ENCODE measurements at places on chromosomes 1 and 21.

- no peak for DNase-seq
These were observed 10.1 kb downstream of the KRTAP22-2 start for GRCh38 chr21:30580132-30580531.

DNA sequence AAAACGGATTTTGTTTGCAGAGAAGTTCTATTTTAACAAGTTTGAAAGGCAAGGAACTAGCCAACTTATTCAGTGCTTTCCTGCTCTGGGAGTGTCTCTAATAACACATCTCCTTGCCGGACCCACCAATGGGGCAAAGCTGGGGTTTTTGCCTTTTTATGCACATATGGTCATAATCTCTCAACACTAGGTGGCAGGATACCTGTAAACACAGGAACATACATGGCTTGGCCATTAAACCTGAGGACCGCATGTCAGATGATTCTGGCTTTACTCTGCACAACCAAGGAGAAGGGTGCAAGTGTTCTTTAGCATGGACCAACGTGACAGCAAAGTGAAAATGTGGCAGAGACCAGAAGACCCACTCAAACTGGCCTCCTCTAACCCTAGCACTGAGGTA is 4.9 kb downstream of the TMEM9 start:
- DNase-seq, result peak; percentile 9

- DNase-seq, result no peak
These were observed 812 bp upstream of the ARF1 start for GRCh38 chr1:228081578-228082213.

DNA sequence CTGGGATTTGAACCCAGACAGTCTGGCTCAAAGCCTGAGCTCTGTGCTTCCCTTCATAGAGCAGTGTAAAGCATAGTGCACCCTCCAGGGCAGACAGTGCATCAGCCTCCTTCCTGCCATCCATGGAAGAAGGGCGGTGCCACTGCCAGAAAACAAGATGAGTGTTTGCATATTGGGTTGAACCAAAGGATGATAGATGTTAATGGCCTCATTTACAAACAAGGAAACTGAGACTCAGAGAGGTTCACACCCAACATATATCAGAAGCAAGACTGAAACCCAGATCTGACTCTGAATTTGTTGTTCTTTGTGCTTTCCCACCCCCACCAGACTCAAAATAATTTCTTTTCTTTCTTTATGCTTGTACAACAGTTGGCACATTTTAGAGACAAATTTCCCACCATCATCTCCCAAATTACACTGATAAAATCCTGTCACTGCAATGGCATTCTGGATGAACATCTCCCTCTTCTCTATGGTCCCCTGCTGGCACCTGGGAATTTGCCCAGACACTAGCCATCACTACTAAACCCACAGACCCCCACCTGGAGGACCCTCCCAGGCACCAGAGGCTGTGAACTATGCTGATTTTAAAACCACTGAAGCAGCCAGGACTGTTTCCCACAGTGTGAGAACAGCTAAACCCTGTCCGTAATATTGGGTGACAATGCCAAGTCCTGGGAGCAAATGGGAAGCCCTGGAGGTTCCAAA is 45.4 kb upstream of the MPZL1 start:
- peak; percentile 10 for DNase-seq

DNA sequence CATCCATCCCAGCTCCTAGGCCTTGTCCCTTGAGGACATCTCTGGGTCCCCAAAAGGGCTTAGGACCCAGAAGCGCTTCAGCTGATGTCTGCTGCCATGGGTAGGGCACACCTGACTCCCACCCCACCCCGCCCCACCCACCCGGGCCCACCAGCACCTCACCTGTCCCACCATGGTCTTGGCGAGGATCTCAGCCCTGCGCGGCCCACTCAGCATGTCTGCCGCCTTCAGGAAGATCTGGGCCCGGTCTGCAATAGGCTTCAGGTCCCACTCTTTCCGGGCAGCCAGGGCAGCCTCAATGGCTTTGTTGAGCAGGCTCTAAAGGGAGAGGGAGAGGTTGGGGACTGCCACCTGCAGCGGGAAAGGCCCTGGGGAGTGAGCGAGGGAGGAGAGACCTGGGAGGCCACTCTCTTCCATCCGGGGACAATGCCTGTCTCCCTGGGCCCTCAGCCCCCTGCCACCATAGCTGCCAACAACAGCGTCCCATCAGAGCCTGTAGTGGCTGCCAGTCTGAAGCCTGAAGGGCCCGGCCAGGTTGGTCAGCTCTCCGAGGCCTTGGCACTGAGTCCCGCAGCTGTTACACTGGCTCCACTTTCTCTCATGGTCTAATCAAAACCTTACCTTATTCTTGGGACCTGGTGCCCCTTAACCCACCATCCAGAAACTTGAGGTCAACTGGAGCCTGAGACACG is 16.9 kb downstream of the ALDH4A1 start:
- no peak for DNase-seq

GRCh38 chr1:147892731-147893214 is 9.8 kb upstream of the GJA8 start:
- DNase-seq, result peak; percentile 52

DNA sequence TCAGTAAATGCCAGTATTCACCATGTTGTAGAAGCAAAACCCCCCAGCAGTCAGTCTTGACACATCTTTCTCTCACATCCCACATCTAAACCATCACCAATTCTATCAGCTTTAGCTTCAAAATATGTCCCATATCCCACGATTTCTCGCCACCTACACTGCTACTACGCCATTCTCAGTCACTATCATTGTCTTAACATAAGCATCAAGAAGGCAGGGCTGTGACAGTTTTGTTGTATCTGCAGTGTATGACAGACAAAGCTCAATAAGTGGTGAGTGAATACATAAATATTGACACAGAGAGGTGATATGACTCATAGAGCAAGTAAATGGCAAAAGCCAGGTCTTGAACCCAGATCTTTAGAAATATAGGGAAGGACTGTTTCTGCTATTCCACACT is 59.9 kb downstream of the JAK1 start:
- DNase-seq, result no peak

DNA sequence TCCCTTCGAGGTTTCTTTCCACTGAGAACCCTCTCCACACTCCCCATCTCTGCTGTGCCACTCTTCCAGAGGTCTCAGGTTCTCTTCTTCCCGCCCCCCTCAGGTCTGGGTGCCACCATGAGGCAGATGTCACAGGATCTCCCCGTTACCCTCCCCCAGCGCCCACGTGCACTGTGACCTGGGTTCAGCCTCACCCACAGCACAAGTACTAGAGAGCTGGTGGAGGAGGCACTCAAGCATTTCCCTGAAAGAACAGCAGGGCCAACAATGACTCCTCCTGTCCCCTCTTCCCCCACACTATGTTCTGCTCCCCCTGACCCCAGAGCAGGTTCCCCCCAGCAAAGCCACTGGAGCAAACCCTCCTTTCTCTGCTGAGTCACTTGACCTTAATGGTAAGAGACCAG is 14.3 kb downstream of the PLEKHA6 start:
- no peak for DNase-seq

DNA sequence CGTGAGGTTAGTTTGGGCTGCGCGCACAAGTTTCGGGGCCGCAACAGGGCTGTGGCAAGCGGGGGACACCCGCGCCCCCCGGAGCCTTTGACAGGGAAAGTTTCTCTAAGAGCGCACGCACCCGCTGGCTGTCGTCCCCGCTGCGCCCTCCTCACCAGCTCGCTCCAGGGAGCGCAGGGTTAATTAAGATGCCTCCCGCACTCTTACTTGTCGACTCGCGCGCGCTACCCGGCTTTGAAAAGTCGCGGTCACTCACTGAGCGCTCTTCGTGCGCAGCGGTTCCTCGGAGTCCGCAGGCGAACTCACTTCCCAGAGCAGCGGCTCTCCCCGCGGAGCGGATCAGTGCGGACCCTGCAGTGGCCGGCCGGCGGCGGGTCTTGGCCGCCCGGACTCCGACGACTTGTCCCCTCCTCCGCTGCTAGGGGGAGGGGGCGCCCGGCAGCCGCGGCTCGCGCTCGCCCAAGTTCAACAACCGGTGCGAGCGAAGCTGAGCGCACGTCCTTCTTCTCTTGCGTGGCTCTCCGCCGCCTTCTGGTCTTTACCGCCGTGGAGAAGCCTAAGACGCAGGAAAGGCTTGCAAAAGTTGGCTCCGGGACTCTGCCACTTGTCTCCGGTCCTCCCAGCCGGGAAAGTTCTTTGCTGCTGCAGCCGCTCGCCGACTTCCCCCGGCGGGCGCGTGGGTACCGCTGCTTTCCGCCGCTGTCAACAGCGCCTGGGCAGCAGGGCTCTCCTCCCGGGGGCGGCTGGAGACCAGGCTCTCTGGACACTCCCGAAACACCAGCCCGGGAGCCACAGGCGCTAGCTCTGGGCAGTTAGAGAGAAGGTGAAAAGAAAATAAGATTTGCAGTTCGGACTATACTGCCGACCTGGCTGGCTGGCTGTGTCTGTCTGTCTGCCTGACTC is 506 bp downstream of the JUN start:
- peak; percentile 62 for DNase-seq

DNA sequence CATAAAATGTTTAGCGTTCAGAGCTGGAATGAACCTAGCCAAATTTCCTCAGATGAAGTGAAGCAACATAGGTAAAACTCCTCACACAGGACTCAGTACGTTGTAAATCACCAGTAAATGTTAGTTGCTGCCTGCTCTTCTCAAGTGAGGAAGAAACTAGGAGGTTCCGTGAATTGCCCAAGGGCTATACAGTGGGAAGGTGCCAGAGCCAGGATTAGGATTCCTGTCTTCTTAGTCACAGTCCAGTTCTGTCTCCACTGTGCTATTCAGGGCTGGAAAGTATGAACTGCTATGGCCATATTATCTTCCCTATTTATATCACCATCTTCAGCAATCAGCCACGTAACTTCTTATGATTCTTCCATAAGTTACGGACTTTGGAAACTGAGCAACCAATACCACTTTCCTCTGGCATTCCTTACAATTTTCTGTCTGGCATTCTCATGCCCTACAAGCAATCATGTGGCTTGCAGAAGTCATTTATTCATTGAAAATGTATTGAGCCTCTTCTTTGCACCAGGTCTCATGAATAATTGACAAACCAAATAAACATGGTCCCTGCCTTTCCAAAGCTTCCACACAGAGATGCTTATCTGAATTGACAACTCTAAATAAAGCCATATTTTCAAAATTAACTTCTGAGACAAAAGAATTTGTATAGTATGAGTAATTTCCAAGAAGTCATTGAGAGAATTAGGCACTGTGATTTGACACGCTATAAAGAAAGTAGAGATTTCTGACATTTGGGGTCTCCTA is 271.6 kb upstream of the SGIP1 start:
- DNase-seq, result no peak

DNA sequence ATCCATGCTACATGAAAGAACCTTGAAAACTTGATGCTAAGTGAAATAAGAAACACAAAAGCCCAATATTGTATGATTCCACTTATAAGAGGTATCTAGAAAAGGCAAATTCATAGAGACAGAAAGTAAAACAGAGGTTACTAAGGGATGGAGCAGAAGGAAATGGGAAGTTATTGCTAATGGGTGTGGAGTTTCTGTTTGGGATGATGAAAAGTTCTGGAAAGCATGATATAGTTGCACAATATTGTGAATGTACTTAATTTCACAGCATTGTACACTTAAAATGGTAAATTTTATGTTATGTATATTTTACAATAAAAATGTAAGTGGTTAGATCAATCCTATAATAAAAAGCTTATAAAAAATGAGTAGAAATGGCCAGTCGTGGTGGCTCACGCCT is 1.6 kb upstream of the NECAP2 start:
- DNase-seq, result no peak

- DNase-seq, result peak; percentile 45
These were observed 161.9 kb upstream of the GALNT2 start for GRCh38 chr1:229905031-229905545.

- peak; percentile 49 for DNase-seq
These were observed at the start of gene TMEM63A for GRCh38 chr1:225881959-225882693. TMEM63A (minus strand) TSS chr1:225882380; CDS start chr1:225877580, 4,800 bp downstream.

DNA sequence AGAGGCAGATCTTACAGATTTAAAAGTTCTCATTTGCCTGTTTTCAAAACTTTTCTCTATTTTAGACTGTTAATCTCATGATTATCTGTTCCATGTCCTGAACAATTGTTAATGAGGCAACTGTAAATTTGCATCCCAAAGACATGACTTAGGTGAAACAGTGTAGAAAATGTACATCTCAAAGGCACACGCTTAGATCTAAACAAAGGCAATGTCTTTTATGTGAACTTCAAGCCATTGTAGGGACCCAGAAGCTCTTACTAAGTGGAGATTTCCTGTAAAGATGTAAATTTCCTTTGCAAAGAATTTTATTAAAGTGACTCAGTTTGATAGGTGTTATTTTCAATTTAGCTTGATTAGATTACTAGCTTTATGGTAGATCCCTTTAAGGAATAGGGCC is 125.2 kb upstream of the F3 start:
- DNase-seq, result no peak

GRCh38 chr1:220902916-220903315 is 23.7 kb downstream of the HLX start:
- DNase-seq, result no peak

DNA sequence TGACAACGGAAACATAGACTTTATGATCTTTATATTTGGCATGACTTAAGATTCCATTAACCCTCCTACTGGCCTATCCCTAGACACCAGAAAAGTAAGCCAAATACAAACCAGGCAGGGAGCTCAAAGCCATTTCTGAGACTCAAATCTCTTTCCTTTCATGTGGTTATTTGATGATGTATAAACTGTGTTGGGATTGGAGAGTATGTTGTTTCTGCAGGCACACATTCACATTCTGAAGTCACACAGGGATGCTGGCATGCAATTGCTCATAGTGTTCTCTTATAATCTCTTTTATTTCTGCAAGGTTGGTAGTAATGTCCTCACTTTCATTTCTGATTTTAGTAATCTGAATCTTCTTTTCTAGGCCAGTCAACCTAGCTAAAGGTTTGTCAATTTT is 5.8 kb downstream of the ZMYND12 start:
- DNase-seq, result no peak

DNA sequence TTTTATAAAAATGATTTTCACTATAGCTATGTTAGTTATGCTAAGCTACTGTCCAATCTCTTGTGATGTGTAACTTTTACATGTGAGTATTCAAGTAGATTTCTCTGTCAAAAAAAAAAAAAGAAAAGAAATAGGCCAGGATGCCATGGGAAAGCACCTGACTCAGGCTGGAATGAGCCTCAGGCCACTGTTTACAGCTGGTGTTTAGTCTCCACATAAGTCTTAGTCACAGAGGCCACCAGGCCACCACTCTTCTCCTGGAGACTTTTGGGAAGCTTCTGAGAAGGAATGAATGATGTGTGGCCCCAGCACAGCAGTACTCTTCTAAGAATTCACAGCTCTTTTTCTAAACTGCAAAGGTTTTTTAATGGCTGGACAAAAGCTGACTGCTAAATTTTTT is 48.9 kb downstream of the CHML start:
- DNase-seq, result no peak

GRCh38 chr1:51301152-51301843 is 29.1 kb downstream of the TTC39A start:
- DNase-seq, result no peak

- DNase-seq, result no peak
These were observed 266.3 kb upstream of the OLFM3 start for GRCh38 chr1:102262994-102263393.

- DNase-seq, result peak; percentile 80
These were observed 684 bp downstream of the SLC2A1 start for GRCh38 chr1:42957880-42958487.

Data from NCI-H774 (cell line).